HEK293T (cell line): ENCODE measurements at places on chromosomes 11 and 22.

GRCh38 chr11:74147199-74147929, 23.4 kb downstream of the C2CD3 start:
- no peak for DNase-seq

DNA sequence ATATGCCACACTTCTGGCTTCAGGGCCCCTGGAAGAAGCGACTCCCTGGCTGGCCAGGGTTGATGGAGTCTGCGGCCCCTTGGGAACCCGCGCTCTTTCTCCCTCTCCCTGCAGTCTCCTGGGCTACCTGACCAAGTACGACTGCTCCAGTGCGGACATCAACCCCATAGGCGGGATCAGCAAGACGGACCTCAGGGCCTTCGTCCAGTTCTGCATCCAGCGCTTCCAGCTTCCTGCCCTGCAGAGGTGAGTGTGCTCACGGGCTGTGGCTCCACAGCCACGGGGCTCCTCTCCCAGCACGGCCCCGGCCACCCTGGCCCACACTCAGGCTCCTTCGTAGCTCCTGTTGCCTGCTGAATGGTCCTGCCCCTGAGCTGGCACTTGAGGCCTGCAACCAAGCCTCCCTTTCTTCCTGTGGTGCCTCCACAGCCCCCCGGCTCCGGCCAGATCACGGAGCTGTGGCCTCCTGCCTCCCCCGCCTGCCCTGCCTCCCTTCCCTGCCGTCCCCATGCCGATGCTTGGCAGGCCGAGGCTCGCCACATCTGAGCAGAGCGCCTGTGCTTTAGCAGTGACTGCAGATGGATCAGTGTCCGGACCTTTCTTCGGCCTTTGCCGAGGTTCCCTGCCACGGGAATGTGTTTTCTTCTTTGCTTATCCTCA, 36.2 kb upstream of the KRTAP5-7 start:
- no peak for DNase-seq

GRCh38 chr11:48036011-48036410, 55.7 kb downstream of the PTPRJ start:
- no peak for DNase-seq

- no peak for DNase-seq
Measured at GRCh38 chr22:36846949-36847348, 13.9 kb upstream of the NCF4 start.

DNA sequence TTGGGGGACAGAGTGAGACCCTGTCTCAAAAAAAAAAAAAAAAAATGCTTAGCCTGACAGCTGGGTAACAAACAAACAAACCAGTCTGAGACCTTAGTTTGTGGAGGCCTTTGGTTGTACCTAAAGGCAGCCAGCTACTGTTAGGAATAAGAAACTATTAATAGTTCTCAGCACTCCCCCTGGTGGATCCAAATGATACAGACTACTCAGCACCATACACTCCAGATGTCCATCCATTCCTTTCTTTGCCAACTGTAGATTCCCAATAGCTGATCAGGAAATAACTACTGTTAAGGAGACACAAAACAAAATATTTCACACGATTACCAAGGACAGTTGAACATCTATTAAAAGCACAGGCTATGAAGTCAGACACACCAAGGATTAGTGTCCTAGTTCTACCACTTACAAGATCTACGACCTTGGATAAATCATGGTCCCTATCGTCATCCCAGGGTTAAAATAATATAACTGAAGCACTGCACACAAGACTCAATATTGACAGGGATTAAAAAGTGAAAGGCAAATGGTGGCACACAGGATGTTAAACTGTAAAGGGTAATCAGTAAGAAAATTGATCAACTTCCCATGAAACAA, 17.2 kb downstream of the CLDN25 start:
- DNase-seq, result peak; percentile 59

GRCh38 chr11:21364866-21365624, 695.7 kb downstream of the NELL1 start:
- no peak for DNase-seq

GRCh38 chr22:33884829-33885228, 35.4 kb downstream of the LARGE1 start:
- no peak for DNase-seq

DNA sequence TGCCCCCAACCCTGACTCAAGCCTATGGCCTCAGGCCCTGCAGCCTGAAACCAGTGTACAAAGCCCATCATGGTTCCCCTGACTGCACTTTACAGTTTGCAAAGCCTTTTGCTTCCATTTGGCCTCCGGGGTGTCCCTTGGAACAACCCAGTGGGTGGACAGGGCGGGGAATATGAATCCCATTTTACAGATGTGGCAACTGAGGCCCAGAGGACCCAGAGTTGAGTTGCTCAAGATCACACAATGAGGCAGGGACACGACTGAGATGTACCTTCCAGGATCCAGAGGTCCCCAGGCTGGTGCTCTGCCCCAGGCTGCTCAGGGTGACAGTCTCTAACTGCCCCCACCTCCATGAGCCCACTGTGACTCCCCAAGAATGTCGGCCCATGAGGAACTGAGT, 5.4 kb upstream of the POLDIP3 start:
- DNase-seq, result no peak

- no peak for DNase-seq
Measured at GRCh38 chr11:100752371-100753171, 65.5 kb downstream of the ARHGAP42 start.

GRCh38 chr11:35047179-35047578, 91.8 kb upstream of the CD44 start:
- DNase-seq, result no peak

DNA sequence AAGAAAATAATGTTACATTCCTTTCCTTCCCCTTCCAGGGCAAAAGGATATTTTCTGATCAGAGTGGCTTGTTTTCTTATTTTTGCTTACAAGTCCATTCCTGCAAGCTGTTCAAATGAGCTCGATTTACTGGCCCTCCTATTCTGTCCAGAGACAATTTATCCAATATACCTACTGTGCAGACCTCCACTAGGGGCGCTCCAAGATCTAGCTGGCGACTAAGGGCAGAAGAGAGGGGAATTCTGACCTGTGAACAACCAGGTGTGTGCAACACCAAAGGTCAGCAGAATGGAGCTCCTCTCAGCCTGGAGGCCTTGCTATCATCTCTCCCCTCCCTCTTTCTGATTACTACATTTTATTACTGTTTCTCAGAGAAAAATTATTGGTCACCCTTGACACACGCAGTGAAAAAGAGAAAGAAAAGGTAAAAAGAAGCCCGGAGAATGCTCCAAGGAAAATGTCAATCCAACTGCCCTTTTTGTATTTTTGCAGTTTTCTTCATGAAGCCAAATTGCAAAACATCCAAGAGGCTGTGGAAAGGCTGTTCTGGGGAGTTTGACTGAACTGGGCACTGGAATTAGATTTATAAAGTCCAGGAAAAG, 3.2 kb downstream of the SEZ6L start:
- DNase-seq, result peak; percentile 70

- no peak for DNase-seq
Measured at GRCh38 chr11:128494418-128495332, 92.7 kb downstream of the ETS1 start.

DNA sequence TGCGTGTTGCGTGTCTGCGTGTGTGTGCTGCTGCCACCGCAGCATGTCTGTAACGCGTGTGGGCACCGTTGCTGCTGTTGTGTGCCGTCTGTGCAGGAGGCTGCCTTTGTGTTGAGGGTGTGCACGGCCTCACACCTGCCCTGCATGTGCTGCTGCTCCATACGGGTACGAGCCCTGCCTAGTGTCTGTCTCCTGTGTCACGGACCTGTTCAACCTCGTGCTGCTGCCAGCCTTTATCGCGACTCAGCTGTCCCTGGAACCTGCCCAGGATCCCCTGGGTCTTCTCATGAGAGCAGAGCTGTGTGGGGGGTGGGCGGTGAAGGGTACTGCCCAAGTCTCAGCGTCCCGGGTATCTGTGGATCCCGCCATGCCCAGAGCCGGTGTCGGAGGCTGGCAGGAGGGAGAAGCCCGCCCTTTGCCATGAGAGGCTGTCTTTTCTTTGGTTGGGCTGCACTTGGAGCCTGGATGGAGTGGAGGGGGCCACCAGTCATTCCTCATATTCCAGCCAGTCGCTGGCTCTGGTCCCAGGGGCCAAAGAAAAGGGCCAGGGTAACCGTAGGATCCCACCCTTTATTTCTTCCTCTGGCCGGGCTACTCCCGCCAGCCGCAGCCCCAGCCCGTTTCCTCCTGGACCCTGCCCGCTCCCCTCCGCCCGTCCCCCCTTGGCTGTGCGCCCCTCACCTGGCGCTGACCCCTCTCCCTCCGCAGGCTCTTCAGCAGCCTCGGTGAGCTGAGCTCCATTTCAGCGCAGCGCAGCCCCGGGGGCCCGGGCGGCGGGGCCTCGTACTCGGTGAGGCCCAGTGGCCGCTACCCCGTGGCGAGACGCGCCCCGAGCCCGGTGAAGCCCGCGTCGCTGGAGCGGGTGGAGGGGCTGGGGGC, 7.8 kb upstream of the ACR start:
- no peak for DNase-seq

DNA sequence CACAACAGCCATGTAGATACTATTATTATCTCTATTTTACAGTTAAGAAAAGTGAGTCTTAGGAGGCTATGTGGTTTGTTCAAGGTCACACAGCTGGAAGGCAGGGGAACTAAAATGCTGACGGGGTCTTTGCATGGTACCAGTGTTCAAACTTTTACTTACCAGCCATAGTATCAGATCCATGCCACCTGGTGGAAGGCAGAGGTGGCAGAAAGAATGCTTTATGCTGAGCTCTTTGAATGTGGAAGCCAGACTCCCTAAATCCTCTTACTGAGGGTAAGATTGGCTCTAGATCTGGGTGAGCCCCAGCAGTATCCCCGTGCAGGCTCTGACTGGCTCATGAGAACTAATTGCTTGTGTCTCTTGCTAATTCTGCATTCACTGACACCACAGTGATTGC, 54.3 kb upstream of the NAV2 start:
- no peak for DNase-seq

GRCh38 chr11:91625495-91625894, 599.1 kb upstream of the FAT3 start:
- no peak for DNase-seq

- DNase-seq, result no peak
Measured at GRCh38 chr11:35157814-35158700, 19.1 kb downstream of the CD44 start.

DNA sequence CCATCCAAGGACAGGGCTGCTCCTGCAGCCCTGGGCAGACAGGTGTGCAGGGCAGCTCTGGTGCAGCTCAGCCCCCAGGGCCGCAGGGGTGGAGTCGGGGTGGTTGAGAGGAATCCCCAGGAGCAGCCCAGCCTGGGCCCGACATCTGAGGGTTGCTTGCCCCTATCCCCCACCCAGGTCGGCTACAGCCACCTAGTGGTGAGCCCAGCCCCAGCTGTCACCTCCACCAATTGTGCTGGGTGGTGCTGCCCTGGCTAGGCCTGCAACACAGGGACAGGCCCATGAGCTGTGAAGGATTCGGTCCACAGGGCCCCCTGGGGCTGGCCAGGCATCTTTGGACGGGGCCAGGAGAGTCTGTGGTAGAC, 29.6 kb downstream of the RTN4R start:
- DNase-seq, result peak; percentile 89

DNA sequence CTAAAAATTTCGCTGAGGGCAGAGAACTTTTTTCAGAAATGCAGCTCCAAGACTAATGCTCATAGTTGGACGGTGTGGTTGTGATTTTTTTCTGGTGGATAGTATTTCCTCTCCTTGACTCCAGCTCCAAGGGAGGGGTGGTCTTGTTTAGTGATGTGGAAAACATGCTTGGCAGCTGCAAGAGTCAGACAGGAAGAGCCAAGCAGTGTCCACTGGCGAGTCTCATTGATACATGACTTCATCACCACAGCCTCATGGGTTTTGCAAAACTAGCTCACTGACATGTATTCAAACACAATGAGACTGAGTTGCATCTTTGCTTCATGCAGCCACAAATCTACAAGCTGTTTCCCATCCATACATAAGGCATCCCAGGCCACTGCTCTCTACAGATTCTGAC, 7.3 kb upstream of the KCNJ1 start:
- DNase-seq, result no peak

DNA sequence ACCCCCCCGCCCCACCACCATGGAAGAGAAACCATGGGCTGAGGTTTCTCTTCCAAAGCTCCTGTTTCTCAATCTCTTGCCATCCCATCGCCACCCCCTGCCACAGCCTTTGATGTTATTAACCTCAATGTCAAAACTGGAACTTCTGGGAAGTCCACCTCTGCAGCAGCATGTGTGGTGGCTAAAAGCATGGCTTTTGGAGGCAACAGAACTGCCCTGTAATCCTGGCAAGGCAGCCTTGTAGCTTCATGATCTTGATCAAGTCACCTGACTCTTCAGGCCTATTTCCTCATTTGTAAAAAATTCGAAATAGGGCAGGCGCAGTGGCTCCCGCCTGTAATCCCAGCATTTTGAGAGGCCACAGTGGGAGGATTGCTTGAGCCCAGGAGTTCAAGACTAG, 3.5 kb upstream of the COX8A start:
- no peak for DNase-seq

- no peak for DNase-seq
Measured at GRCh38 chr22:44660051-44660830, 41.8 kb upstream of the PRR5 start.

DNA sequence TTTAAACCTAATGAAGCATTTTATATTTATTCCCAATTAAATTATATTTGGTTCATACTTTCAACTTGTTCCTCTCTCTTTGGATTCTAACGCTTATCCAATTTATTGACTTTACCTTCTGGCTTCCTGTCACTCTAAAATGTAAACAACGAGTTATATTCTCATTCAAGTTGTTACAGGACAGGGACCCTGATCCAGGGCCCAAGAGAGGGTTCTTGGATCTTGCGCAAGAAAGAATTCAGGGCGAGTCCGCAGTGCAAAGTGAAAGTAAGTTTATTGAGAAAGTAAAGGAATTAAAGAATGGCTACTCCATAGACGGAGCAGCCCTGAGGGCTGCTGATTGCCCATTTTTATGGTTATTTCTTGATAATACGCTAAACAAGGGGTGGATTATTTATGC, 405.6 kb upstream of the API5 start:
- no peak for DNase-seq

DNA sequence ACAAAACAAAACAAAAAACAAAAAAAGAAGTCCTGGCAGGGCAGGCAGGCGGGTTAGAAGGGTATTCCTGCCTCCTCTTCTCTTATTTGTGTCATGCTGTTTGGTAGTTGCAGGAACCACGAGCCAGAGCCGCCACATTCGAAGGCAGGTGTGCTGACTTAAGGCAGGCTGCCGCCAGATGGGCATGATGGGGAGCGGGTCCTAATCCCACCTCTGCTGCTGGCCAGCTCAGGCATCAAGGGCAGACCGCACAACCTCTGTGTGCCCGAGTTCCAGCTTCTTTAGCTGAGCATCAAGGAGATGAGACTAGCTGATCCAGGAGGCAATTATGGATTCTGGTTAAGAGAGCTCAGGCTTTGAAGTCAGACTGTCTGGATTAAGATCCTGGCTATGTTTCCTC, 12.1 kb downstream of the OAF start:
- DNase-seq, result no peak

DNA sequence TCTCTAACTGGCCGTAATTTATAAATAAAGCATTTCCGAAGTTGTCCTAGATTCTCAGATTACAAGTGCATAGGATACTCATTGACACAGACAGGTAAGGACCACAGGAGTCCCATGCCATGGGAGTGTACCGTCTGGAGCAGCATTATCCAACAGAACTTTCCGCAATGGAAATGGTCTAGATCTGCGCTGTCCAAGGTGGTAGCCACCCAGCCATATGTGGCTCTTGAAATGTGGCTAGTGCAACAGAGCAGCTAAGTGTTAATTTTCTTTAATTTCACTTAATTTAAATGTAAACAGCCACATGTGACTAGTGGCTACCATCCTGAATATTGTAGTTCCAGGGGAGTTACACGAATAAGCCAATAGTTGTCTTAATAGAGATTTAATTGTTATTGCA, 71.3 kb downstream of the GALNT18 start:
- no peak for DNase-seq
